Activated CD4-positive, alpha-beta T cell treated with anti-CD3 and anti-CD28 coated beads, Interleukin-2, amount 50 U/mL, for 48 hours (primary cell): ENCODE measurements at places on chromosomes 3 and 15.

DNA sequence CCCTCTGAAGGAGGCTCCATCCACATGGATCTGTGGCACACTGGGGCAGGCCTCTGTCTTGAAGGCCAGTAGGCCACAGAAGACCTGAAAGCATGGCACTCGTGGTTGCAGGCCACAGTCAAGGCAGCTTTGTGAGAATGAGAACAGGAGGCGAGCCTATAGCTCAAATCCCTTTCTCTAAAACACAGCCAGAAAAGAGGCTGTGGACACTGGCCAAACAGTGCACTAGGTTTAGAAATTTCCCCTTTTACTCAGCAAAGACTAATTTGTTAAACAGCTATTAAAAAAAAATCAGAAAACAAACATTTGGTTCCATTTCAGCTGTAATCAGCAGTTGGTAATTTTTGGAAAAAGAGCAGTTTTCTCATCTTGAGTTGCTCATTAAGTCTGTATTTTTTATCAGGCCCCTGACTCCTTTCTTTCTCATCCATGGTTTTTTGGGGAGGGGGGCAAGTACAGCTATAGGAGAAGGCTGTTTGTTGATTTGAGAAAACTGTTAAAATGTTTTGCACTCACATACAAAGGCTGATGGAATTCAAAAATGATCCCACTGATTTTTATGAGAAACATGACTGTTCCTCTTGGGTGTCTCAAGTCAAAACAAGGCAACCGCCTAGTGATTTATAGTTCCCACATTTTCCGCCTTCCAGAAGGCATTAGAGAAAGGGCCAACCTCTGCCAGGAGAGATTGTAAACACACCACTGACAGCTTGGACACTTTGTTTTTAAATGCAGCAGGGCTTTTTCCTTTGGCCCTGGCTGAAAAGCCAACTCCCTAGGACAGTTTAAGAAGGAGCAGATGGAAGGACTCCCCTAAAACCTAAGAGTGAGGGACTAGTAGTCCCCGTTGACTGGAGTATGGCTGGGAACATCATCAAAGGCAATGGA is 28.1 kb downstream of the PARP16 start:
- no peak for DNase-seq

DNA sequence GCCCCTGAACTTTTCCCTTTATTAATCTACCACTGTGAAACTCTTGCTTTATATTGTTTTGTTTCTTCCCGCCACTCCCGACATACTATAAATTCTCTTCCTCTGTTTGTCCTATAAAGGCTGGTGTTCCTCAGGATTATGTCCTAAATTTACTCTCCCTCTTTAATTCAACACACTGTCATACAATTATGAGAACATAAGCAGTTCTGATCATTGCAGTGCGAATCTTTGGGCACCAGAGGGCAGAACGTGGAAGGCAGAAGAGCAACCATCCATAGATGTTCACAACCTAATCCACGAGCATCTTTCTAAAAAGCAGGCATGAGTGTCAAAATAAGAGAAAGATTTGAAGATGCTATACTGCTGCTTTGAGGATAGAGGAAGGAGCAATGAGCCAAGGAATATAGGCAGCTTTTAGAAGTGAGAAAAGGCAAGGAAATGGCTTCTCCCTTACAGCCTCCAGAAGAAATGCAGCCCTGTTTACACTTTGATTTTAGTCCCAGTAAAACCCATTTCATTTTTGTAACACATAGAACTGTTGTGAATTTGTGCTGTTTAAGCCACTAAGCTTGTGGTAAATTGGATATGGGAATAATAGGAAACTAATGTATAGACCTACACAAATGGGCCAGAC is 179.4 kb downstream of the GBE1 start:
- peak; percentile 23 for DNase-seq

DNA sequence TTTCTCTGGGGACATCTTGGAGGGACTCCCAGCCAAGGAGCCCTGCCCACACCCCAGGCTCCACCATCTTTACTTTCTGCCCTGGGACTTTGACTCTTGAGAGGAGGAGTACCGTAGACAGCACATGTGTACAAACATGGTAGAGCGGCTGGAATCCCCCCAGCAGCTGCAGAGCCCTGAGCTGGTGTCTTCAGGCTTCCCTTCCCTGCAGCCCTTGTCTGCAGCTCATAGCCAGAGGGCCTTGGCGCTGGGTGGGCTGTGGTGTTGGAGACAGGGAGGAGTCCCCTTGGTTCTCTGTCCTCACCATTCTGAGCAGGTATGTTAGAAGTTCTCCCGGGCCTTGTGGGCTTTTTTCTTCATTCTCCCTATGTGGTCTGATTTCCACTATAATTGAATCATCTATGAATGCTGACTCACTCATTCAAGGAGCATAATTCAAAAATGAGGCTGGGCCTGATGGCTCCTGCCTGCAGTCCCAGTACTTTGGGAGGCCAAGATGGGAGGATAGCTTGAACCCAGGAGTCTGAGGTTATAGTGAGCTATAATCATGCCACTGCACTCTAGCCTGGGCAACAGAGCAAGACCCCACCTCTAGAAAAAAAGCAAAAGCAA is 97.8 kb upstream of the MEF2A start:
- no peak for DNase-seq

GRCh38 chr3:60636846-60637245 is 614.4 kb downstream of the FHIT start:
- DNase-seq = no peak

- peak; percentile 29 for DNase-seq
Observed at GRCh38 chr3:61250784-61251173, 473 bp downstream of the FHIT start.

DNA sequence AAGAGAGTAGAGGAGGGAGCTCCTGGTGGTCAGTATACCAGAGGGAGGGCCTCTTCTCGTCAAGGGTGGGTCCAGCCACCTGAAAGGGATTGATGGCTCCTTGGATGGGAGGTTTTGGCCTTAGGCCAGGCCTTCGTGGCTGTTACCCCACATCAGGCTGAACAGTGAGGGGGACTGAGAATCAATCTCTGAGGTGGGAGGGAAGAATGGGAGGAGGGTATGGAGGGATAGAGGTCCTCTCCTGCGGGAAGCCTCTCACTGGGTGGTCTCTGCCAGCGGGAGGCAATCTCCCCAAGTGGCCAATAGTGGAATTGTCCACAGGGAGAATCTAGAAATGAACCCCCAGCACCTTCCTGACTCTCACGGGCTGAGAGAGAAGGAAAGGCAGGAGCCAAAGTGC is 53.5 kb downstream of the BSN start:
- DNase-seq = no peak

GRCh38 chr3:66712210-66712609 is 211.4 kb upstream of the LRIG1 start:
- DNase-seq = no peak

DNA sequence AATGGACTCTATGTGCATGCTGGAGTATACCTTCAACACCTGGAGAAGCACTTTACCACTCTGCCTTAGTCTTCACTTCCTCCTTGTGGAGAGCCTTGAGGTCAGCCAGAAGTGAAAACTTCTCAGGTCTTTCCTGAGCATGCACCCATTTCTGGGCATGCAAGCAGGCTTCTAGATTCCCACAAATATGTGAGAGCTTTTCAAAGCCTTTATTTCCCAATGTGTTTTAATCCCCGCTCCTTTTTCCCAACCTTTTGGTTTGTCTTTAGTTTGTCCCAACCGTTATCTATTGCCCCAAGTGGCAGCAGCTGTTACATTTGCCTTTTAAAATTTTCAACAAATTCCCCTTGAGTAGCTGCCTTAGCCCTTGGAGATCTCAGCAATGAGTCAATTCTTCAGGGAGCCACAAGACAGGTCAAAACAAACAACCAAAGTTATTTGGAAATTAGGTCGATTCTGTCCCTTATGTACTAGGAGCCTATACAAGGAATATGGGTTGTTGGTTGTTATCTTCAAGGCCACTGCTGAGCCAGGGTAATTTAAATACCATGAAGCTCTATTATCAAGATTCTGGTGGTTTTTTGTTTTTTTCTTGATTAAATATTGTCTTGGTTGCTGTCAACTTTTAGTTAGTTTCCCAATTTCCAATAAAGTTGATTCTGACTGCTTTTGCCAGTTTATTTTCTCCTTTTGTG is 44.4 kb downstream of the LSM3 start:
- DNase-seq = no peak

DNA sequence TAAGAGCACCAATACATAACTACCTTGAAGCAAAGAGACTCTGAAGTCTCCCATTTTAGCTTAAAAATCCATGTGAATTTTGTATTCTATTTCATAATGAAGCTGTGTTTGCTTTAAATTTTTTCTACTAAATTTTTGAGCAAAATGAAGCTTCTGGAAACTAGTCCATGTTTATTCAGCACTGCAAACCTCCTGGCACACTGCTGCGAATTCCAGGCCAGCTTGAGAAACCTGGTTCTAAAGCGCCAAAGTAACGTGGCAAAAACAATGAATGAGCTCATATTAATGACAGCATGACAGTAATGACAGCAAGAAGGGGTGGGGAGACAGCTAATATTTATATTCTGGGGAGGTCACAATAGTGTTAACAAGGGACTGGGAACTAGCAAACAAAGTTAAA is 25.7 kb downstream of the CEP152 start:
- DNase-seq = no peak

GRCh38 chr3:81776643-81777042 is 15.2 kb upstream of the GBE1 start:
- no peak for DNase-seq

GRCh38 chr15:89195836-89196235 is 25.5 kb downstream of the RLBP1 start:
- no peak for DNase-seq

- DNase-seq = no peak
Observed at GRCh38 chr3:63116922-63117321, 161.2 kb upstream of the SYNPR start.

DNA sequence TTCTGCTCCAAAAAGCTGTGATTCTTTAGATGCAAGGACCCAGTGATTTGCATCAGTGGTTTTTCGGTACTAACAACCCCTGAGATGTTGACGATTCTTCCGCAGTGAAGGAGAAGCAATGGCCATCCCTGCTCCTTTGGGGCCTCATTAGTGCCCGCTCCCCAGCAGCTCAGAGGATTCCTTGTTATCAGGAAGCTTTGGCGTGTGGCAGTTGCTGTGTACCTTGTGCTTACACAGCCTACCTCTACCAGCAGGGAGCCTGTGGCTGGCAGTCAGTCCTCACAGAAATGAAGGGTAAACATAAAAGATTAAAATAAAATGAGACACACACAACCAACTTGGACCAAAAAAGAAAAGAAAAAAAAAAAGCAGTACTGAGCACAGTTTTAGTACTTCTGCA is 55.2 kb downstream of the CNTN3 start:
- DNase-seq = no peak

GRCh38 chr3:137343283-137343682 is 385.5 kb downstream of the IL20RB start:
- DNase-seq = no peak

DNA sequence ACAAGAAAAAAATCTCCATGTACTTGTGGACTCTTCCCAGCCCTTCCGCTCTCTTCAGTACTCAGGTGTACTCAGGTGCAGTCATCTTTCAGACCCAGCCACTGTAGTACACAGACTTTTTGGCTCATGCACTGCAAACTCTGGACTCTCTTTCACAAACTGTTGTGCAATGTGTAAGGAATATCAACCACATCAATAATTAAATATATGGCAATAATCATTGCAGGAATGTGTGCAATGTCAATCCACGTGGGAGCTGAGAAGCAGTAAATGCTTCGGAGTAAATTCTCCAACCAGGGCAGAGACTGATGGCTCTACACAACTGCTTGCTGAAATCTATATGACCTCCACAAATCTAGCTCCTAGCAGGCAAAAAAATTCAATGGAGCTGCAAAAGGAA is 287.3 kb upstream of the COL8A1 start:
- no peak for DNase-seq

DNA sequence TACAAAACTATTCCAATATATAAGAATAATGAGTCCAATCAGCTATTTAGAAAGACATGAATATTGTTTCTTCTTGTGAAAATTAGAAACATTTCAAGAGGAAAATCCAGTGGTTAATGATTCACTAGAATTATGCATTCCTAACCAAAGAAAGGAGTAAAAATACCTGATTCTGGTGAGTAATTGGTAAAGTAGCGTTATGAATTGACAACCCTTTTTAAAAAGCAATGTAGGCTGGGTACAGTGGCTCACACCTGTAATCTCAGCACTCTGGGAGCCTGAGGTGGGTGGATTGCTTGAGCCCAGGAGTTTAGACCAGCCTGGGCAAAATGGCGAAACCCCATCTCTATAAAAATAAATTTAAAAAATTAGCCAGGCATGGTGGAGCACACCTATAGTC is 43.3 kb downstream of the TOPAZ1 start:
- DNase-seq = no peak

DNA sequence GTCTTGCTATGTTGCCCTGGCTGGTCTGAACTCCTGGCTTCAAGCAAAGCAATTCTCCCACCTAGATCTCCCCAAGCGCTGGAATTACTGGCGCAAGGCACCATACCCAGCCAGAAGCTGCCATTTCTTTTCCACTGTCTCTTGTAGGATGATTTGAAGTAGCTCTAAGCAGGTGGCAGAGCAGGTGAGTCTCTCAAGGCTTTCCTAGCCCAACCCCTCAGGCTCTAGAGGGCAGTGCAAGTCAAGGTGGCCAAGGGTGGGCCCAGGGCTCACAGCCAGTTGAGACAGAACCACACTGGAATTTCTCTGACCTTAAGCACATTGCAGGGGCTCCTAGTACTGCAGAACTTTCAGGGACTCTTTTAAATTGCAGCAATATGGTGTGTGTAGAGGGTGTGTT is 15.6 kb upstream of the DAG1 start:
- DNase-seq = no peak

- no peak for DNase-seq
Observed at GRCh38 chr15:94247789-94248638, 16.7 kb downstream of the MCTP2 start.

- no peak for DNase-seq
Observed at GRCh38 chr3:14338898-14339458, 63.4 kb upstream of the SLC6A6 start.

- no peak for DNase-seq
Observed at GRCh38 chr3:25291481-25291905, 136.6 kb upstream of the RARB start.

DNA sequence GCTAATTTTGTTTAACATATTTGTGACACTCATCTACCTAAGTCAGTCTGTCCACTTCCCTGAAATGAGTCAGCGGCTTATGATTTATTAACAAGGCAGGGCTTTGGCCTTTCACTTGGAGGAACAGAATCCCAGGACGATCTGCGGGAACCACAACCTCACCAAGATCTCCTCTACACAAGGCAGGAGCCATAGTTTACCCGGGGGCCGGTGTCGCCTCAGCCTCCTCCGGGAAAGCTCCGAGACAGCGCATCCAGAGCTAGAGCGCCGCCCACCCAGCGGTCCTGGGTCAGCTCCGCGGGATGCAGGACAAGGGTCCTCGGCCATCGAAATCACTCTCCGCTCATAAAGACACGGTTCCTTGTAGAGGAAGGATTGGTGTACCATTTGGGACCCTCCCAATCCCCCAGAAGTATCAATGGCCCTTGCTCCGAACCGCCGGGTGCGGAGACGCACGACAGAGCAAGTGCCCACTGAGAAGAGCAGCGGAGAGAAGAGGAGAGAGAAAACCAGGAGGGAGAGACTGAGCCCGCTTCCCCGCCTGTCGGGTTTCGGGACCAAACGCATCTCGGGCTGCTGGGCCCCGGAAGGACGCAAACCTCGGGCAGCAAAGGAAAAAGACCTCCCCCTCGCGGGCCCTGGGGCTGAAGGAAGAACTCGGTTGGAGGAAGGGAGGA is 13.1 kb upstream of the ALCAM start:
- no peak for DNase-seq

- DNase-seq = no peak
Observed at GRCh38 chr3:182609575-182610156, 183.6 kb upstream of the ATP11B start.
